ENCODE measurements at places on chromosomes 11 and 22.
A peak's percentile ranks its signal among the peaks of the same experiment; 100 is the strongest.

DNA sequence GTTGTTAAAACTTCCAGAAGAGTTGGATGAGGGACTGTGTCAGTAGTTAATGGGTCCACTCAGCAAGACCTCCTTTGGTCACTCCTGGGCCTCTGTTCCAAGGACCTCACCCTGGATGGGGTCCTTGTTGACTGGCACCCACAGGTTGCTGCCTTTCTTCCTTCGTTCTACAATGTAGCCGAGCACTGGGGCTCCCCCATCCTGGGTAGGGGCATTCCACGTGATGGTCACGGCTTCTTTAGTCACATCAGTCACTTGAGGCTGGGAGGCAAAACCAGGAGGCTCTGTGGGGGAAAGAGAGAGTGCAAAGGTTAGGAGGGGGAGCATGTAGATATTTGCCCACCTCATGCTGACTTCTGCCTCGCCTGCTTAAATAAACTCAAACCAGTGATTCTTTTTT lies 12.0 kb downstream of the TMEM86A start:
- no peak for DNase-seq

DNA sequence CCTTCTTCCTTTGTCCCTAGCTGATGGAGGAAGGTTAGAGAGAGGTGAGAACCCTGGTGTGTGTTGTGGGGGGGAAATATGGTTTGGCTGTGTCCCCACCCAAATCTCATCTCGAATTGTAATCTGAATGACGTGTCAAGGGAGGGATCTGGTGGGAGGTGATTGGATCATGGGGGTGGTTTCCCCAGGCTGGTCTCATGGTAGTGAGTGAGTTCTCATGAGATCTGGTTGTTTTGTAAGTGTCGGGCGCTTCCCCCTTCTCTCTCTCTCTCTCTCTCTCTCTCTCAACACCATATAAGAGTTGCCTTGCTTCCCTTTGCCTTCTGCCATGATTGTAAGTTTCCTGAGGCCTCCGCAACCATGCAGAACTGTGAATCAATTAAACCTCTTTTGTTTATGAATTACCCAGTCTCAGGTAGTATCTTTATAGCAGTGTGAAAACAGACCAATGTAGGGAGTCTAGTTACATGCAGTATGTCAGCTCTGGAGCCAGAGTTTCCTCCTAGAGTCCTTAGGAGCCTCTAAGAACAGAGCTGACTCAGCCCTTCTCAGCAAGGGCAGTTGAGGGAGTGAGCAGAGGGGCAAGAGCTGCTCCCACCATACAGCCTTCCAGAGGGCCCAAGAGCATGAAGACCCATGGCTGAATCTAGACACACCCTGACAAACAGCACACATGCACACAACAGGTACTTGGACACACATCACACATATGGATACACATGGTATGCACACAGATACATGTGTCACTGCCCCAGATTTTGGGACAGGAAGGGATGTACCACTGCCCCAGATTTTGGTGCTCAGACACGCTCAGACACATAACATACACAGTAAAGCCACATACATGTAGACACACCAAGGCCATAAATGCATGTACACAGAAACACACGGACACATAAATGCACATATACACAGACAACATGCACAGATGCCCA lies 12.9 kb upstream of the LRRC32 start:
- peak; percentile 28 for DNase-seq

DNA sequence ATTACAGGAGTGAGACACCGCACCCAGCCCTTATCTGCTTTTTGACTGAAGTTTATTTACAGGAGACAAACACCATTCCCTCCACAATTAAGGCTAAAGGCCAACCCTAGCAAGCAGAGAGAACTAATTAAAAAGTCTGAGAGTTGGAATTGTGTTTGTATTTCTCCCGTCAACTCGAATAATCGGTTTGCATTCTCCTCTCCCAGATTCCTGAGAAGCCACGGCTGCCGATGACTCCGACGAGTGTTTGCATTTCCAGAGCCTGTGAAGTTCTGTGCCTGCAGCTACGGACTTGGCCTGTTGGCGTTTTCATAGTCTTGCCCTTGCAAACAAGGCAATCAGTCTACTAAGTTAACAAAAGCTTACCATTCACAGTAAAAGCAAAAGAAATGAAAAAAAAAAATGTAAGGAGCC lies 73.2 kb upstream of the NUP50 start:
- DNase-seq, result no peak

- no peak for DNase-seq
These were observed 165.7 kb upstream of the GUCY1A2 start for GRCh38 chr11:107183953-107184352.

DNA sequence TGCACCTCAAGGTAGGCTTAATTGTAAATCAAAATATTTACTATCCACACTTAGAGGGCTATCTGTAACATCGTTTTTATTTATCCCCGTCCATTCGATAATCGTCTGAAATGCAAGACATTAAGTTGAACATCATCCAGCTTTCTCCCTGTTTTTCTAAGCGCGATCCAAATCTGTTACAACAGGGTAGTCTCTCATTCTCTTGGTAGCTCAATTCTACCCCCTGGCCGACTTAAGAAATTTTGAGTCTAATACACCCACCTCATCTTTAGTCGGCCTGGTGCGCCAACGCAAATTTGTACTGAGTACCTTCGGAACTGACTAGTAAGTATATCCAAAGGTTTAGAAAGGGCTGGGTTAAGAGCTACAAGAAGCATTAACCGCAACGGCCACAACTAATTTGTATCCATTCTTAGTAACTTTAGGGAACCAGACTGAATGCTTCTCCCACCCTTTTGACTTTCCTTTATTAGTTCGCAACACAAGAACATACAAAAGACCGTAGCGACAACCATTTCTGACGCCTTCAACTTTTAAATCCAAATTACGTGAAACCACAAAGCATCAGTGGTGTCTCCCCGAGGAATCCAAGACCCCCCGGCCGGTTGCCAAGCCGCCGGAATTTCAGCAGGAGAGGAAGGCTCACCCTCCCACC lies 1.0 kb upstream of the ZNF143 start:
- peak; percentile 55 for DNase-seq

- no peak for DNase-seq
These were observed 804.0 kb downstream of the TBC1D22A start for GRCh38 chr22:47566491-47566890.

- DNase-seq, result no peak
These were observed 8.9 kb downstream of the MYH9 start for GRCh38 chr22:36378869-36379217.

GRCh38 chr11:26105762-26106423 lies 226.0 kb upstream of the ANO3 start:
- DNase-seq, result no peak

DNA sequence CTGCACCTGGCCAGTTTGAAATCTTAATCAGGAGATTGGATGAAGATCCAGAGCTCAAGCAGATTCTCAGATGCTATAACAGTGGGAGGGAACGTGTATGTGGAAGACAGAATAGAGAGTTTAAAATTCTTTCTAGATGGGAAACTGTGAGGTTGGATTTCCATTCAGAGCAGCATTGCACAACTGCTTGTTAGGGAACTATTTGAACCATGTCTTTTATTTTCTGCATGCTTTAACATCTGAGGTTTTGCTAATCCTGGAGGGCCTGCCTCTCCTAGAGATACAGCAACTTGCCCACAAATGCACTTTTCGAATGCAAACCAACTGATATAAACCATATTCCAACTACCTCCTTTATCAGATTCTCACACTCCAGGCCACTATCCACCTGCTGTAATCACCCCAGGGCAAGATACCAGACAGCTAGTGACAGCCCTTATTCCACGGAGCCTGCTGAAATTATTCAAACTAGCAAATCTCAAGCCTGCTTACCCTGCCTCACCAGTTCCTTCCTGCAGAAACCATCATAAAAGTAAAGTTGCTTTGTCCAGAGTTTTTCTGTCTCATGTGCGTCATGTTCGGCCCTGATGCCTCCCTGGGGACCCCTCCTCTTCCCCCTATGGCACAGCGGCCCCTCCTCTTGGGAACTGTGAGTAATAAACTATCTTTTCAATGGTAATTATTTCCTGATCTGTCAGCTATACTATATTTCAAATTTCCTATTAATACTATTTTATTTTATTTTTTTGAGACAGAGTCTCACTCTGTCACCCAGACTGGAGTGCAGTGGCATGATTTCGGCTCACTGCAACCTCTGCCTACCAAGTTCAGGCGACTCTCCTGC lies 18.4 kb upstream of the SEC14L4 start:
- no peak for DNase-seq

DNA sequence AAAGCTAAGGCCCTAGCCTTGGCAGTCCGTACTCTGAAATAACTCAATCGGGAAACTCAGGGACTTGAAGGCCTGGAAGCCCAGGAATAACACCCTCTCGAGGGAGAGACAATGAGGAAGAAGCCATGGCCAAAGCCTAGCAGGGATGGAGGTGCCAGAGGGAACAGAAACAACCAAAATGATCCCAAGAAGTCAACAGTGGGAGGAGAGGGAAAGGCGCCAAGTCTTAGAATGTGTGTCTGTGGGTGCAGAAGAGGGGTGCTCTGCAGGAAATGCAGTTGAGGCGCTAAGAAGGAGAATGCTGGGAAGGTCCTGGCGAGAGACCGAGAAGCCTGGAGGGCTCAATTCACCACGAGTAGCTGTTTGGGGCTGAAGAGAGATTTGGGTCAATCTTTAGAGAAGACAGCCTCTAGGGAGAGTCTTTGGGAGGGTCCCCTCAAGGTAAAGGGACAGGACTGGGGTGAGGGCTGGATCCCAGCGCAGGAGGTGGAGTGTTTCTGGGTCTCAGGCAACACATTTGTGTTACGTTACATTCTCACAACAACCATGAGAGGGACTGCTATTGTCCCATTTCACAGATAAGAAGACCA lies 760 bp upstream of the MAPK8IP1 start:
- DNase-seq, result no peak

DNA sequence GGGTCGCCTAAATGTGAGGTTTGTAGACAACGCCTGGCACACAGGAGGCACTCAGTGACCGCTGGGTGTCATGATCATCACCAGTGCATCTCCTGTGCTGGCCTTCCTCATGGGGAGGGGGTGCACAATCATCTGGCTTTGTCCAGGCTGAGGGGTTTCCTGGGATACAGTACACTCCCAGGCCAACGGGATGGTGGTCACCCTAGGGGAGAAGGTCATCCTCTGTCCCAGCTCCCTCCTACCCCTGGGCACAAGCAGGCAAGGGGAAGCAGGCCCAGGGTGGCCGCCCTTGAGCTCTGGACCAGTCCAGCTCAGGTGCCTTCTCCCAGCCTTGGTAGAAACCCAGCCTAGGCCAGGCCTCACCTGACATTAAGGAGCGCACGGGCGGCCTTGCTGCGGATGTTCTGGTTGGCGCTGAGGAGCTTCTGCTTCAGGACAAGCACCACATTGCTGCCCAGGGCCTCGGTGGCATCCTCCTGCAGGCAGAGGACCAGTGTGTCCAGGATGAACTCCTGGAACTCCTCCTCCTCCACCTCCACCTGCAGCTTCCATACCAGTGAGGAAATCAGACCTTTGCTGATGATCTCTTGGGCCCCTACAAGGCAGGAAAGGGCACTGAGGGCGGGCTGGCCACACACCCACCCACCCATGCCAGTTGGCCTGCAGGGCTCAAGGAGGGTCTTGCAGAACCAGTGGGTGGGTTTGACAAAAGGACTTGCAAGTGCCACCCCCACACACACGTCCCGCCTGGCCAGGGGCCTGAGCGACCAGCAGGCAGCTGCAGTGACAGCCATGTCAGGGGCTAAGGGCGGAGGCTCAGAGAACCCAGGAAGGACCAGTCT lies 6.6 kb upstream of the GNAZ start:
- no peak for DNase-seq

GRCh38 chr22:17009640-17010291 lies 1.7 kb upstream of the GAB4 start:
- DNase-seq, result no peak

DNA sequence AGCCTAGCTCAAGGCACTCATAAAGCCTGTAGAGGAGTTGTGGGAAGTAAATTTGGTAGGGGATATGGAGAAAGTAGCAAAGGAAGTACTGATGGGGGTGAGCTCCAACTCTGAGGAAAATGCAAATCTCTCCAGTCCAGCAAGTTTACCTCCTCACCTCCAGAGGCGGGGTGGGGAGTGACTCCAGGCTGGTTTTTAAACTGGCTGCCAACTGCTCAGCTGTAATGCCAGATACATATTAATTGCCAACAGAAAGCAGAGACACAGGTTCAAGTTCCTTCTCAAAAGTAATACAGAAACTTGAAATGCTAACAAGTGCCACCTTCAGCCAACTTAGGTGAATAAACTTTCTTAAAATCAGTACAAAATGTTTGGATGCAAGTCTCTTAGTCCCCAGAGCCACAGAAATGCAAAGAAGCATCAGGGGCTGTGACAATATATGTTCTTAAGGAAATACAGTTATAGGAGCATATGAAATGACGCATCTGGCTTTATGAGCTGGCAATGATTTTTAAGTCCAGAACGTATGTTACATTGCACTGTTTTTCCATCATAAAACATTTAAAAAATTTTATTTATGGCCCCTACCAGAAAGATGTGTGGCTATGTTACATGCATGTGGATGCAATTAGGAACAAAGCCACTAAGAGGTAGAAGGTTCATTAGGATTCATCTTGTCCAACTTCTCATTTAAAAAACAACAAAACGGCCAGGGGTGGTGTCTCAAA lies 436.4 kb upstream of the CCDC90B start:
- DNase-seq, result no peak

- DNase-seq, result peak; percentile 84
These were observed 5.2 kb downstream of the FXYD2 start for GRCh38 chr11:117819096-117820040.

GRCh38 chr22:19401483-19401882 lies 30.1 kb downstream of the HIRA start:
- DNase-seq, result no peak

GRCh38 chr22:46019351-46019750 lies 42.4 kb upstream of the WNT7B start:
- no peak for DNase-seq

DNA sequence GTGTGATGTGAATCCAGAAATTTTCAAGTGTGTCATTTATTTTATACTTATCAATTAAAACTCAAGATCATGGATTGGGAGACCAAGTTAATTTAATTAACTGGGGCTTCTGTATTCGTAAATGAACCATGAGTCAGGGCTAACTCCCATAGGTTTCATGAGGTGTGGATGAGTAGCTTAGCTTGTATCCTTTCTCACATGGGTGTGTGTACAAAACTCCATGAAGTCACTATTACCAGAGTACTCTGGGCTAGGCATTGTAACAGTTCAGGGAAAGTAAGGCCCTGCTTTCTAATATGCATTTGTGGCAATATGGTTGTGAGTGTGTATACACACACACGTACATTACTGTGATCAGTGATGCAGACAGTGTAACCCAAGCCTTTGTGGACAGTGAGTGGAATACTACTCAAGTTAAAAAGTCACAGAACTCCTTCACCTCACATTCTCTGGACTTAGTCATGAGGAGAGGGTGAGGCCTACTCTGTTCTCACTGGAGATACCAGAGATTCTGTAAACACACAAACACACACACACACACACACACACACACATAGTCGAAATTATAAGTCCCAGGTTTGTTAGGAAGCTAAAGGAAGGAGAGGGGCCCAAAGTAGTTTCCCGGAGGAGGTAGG lies 3.5 kb downstream of the CNTF start:
- DNase-seq, result no peak

- no peak for DNase-seq
These were observed 9.5 kb downstream of the YPEL4 start for GRCh38 chr11:57640068-57640800.

DNA sequence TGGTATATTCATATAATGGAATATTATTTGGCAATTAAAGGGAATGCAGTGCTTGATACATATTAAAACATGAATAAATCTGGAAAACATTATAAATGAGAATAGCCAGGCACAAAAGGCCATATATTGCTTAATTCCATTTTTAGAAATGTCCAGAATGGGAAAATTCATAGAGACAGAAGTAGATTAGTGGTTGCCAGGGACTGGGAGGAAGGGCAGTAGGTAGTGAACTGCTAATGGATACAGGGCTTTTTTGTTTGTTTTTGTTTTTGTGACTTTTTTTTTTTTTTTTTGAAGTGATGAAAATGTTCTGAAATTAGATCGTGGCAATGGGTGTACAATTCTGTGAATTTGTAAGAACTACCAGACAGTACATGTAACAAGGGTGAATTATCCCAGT lies 86.1 kb downstream of the YAP1 start:
- DNase-seq, result no peak

Measured in KBM-7 (cell line).